Stimulated activated CD8-positive, alpha-beta memory T cell treated with anti-CD3 and anti-CD28 coated beads, Interleukin-4, amount 100 ng/mL, for 4 hours (primary cell): ENCODE measurements at places on chromosomes 1 and 21.

DNA sequence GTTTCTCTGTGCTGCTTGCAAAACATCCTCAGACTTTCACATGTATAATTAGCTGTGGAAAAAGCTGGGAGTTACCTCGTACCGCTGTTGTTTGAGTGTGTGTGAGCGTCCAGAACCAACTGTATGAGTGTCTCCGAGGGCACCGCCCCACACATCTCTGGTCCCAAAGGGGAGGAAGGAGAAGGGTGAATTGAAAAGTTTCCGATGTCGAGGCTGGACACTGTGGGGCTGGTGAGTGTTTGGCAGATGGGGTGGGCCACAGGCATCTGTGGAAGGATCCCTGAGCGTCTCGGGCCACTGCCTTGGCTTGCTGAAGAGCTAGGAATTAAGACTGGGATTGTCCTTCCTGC, 1.2 kb downstream of the ATP2B4 start:
- DNase-seq, result no peak

DNA sequence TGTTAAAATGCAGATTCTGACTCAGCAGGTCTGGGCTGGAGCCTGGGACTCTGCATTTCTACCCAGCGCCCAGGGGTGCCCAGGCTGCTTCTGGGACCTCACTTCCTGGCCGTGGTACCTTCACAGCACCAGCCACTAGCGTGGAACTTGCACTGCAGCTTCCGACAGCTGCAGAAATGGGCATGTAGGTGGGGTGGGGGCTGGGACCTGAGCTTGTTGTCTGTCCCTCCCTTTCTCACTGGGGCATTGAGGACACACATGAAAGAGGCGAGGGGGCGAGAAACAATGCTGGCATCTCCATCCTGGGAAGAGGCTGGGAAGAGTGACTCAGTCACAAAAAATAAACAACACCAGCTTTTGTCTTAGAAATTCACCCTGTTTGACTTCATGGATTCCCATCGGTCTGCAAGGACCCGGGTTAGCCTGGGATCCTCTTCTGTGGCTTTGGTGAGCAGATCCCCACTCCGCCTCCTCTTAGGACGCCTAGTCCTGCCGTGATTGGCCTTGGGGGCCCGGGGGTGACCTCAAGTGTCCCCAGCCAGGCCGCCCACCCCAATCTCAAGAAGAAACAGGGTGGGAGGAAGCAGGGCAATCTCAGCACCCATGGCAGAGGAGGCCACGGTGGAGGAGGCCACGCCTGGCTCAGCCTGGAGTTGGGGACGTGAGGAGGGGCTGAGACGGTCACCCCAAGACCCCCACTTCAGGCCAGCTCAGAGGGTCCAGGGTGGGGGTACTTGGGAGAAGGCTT, 29.9 kb upstream of the POFUT2 start:
- no peak for DNase-seq

DNA sequence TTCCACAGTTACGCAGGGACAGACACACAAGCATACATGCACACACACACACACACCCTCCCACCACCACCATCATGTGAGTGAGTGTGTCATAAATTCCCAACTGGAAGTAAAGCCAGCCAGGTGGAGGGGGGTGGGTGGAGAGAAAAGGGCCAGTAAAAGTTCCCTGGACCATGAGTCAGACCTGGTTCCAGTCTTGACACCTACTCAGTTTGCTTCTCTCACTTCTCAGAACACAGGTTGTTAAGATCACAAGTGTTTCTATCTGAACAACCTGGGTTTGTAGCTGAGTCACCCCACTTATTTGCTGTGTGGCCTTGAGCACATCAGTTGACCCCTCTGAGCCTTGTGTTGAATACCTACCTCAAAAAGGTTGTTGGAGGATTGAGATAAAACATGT, 9.6 kb downstream of the EPHA10 start:
- DNase-seq, result no peak

DNA sequence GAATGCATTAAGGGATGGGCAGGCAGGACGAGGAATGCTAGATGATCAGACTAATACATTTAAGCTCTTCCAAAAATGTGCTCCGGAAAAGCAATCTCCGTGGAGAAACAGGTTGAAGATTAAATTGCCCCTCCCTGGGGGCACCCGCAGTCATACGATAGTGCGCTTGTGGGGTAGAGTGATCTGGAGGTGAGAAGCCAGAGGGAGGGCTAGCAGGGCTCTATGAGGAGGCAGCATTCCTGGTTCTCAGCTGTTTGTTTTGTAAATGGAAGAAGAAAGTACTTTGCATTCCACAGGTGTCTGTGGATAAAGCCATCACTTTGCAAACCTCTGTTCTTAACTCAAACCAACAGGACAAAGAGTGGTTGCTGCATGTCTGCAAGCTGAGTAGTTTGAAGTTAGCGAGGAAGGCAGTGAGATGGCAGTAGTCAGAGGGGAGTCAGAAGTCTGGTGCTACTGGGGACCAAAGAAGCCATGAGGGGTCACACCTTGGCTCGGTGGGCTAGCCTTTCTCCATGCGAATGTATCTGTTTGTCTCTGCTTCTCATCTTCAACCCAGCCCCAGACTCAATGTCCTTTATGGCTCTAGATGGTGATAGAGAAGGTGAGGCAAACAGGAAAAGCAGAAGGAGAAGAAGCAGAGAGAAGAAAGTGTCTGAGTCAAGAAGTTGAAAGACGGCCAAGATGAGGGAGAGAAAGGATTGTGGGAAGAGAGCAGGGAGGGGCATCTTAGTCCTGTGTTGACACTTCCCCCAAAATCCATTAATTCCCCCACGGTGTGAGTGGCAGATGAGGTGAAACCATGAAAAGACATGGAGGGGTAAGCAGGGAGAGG, 65.2 kb upstream of the GJA8 start:
- DNase-seq, result no peak

GRCh38 chr1:161886589-161886988, 120.5 kb downstream of the ATF6 start:
- DNase-seq, result no peak

DNA sequence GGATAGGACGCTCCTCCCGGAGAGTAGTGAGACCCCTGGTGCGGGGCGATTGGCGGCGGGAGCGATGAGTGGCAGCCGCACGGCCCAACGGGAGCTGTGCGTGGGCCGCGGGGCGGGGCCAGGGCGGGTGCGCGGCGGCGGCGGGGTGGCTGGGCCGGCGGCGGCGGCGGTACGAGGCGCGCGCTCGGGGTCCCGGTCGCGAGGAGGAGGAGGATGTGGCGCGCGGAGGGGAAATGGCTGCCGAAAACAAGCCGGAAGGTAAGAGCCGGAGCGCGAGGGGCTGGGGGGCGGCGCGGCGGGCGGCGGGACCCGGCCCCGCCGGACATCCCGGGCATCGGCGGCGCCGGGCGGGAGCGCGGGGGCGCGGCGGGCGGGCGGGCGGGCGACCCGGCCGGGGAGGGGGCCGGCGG, at the start of gene CAMTA1:
Gene CAMTA1 (plus strand): TSS at position 137 of the 410 bp plus-strand sequence. CDS start 77 bp downstream, at position 214.
- no peak for DNase-seq

- DNase-seq, result no peak
Observed at GRCh38 chr1:117179471-117179870, 31.3 kb downstream of the VTCN1 start.

DNA sequence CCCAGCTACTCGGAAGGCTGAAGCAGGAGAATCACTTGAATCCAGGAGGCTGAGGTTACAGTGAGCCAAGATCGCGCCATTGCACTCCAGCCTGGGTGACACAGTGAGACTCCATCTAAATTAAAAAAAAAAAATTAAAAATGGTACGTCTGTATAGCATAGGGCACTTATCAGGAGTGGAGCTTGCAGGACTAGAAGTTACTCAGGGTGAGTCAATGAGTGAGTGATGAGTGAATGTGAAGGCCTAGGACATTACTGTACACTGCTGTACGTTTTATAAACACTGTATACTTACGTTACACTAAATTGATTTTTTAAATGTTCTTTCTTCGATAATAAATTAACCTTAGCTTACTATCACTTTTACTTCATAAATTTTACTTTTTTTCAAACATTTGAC, 183.6 kb downstream of the NR5A2 start:
- DNase-seq, result no peak

- no peak for DNase-seq
Observed at GRCh38 chr1:22608361-22608760, 28.1 kb upstream of the C1QA start.

DNA sequence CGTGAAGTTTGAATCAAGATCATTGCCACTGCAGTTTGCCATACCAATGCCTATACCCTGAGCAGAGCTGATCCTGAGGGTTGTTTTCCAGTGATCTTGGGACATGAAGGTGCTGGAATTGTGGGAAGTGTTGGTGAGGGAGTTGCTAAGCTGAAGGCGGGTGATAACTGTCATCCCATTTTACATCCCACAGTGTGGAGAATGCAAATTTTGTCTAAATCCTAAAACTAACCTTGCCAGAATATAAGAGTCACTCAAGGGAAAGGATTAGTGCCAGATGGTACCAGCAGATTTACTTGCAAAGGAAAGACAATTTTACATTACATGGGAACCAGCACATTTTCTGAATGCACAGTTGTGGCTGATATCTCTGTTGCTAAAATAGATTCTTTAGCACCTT, 78.6 kb downstream of the FMN2 start:
- DNase-seq, result no peak

- DNase-seq, result no peak
Observed at GRCh38 chr1:22539510-22540118, 23.7 kb upstream of the EPHA8 start.

- no peak for DNase-seq
Observed at GRCh38 chr1:115364780-115365155, 26.7 kb upstream of the NGF start.

DNA sequence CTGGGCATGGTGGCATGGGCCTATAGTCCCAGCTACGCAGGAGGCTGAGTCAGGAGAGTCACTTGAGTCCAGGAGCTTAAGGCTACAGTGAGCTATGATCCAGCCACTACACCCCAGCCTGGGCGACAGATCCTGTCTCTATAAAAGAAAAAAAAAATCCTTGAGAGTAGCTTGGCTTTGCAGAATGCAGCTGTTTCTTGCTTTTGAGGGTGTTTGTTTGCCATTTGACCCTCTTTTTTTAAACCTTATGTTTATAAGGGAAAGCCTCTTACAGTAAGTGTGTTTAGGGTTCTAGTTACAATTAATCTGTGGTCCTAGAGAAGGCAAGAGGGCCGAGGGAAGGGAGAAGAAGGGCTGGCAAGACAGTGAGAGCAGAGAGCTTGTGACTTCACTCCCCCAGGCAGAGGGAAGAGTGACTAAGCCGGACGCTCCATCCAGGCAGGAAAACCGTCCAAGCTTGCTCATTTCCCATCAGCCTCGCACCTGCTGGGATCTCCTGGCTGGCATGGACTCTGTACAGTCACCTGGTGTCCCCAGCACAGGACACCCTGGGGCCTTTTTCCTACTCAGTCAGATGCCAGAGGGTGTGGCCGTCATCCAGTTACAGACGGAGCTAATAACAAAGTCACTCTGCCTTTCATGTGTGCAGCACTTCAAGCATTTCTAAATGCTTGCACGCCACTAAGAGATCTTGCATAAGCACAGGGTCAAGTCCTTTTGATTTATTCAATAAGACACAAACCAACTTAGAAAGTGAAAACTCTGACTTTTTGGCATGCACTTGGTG, 55.5 kb upstream of the PSEN2 start:
- no peak for DNase-seq

DNA sequence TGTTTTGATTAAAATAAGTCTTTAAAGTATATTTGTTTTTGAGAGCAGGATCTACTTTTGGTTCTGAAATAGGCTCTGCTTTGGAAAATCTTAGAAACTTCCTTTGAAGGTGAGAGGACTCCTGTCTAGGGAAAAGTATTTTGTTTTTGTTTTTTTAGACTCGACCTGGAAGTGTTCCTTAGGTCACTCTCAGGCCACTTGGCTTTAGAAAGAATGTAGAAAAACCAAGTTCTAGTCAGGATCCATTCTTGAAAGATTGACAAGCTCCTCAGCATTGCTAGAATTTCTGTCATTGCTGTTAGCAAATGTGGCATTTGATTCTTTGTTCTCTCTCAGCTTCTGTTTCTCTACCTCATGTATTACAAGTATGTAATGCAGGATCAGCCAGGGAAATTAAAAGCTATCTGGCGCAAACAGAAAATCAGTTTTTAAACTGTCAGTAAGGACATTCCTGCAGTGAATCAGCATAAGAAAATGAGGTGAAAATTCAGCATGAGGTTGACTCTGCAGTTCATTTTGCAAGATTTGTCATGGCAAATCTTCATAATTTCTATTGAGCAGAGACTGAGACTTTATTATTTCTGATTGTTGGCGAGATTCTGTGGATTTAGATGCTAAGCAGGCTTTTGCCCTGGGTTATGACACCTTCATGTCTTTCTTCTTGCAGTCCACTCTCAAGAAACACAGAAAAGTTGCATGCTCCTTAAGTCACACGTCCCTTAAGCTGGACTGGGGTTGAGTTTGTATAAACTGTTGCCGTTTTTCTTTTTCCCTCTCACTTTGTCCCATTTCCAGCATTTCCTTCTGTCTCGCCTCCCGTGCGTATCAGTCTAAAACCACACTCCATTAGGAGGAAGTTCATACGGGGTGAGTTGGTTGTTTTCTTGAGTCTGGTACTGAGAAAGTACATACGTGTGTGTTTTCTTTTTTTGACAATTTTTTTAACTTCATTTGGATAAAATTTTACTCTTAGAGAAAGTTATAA, 12.6 kb downstream of the NTPCR start:
- no peak for DNase-seq

DNA sequence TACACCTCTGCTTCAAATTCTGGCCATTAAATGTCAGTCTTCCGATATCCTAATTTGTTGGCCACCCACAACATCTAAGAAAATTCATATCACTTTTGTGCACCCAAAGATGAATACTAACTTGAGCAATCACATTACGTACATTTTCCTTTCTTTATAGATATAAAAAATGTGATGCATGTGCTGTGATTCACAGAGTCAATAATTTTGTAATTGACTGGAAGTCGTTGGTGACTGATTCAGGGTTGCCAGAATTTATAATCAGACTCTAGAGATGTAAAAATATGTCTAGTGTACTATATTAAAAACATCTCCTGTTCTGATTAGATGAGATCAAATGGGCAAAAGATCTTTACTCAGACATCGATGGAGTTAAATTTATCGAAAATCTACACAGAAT, 150.0 kb upstream of the KCTD3 start:
- DNase-seq, result no peak

DNA sequence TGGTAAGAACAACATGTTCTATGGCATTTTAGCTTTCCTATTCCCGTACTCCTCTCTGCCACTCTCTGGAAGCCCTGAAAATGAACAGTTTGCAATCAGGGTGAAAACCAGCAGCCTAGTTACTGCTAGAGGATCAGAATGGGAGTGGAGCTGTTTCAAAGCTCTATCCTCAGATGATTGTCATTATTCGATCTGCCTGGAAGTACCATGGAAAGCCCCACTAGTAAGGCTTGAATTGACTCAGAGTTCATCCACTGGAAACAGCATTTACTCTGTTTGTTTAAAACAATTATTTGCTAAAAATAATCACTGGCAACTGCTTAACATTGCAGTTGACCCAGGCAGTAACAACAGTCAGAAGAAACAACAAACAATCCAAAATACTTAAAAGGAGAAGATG, 91.2 kb downstream of the USH2A start:
- no peak for DNase-seq

DNA sequence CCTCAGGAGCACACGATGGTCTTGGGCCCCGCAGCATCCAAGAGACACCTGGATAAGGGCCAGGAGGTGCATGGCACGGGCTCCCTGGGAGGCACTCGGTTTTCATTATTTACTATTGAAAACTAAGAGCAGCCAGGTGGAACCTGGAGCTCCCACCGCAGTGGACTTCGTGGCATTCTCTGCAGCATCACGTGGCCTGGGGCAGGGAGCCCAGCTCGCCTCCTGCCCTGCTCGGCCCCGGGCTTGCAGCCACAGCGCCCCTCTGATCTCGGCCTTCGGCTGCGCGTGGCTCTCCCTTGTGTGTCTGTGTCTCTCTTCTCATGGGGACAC, 121.6 kb downstream of the SIK1 start:
- DNase-seq, result no peak

GRCh38 chr21:36047139-36047538, 13.2 kb downstream of the SETD4 start:
- DNase-seq, result no peak
